Endothelial cell of umbilical vein (primary cell): ENCODE measurements at places on chromosomes 5 and 9. TPM values are rescaled to one million over a fixed set of nuclear protein-coding genes. Genes with fewer than 3 reads are reported as not detected.

The GMCL2 gene
- polyA plus RNA-seq: not detected in 2 replicates

The WDR31 gene
- polyA plus RNA-seq: 0.22 and 0.25 TPM in 2 replicates

The MORN5 gene
- polyA plus RNA-seq: not detected in 2 replicates

DNA sequence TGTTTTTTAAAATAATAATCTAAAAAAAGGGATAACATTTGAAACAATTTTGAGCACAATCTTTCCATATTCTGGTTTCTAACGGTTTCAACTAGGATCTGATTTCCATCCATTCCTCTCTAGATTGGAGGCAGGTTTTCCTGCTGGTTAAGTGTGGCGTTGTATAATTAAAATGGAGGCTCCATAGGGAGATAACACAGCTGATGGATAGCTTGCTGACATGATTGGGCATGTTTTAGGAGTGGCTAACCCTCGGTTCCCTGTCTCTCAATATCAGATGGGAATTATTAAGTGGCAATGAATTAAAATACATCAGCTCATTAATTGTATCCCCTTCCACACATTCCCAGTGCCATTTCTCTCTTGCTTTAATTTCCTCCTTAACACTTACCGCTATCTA lies 209.0 kb downstream of the ALDH1A1 start:
- peaks cover 3% of the 10 kb centered on the region for H3K27me3 ChIP-seq
- no peaks in the 10 kb centered on the region for H3K36me3 ChIP-seq
- no peak for DNase-seq
- no peak overlapping the region for H3K4me3 ChIP-seq
- H3K27ac ChIP-seq: no peak overlapping the region

GRCh38 chr5:124591583-124591982 lies 154.9 kb downstream of the ZNF608 start:
- no peak for DNase-seq
- H3K36me3 ChIP-seq: no peaks in the 10 kb centered on the region
- no peaks in the 10 kb centered on the region for H3K27me3 ChIP-seq
- H3K4me1 ChIP-seq: peaks cover 16% of the 10 kb centered on the region
- no peak overlapping the region for H3K27ac ChIP-seq
- H3K4me3 ChIP-seq: no peak overlapping the region

DNA sequence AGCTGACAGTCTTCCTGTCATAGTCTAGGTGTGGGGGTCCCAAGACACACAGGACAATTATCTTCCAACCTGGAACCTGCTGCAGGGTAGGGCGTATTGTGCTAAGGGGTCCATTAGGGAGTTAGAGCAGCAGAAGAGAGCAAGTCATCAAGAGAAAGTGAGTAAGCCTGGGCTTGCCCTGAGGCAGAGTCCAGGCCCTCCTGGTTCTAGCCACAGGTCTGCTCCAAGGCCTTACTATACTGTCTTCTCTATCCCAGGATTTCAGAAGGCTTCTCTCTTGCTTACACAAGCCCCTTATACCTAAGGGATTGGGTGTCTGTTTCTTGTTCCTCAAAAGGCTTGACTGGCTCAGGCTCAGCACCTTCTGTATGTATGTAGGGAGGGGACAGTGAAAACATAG lies 7.7 kb downstream of the P4HA2 start:
- no peak overlapping the region for H3K4me3 ChIP-seq
- peaks cover 4% of the 10 kb centered on the region for H3K36me3 ChIP-seq
- H3K4me1 ChIP-seq: peaks cover 3% of the 10 kb centered on the region

DNA sequence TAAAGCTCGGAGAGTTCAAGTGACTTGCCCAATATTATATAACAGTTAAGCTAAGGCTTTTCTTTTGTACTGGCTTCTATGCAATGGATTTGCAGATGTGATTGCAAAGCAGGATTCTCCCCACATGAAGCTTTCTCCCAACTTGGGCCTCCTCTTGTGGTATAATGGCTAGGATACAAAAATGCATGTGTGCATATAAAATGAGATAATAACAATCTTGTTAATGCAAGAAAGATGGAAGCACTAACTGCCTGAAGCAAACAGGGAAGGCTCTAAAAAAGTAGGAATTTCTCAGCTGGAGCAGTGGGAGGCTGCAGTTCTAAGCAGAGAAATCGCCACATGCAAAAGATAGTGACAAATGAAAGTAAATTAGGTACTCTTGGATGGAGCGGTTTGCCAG lies 444.2 kb upstream of the RIOK2 start:
- no peak overlapping the region for H3K4me3 ChIP-seq
- H3K27ac ChIP-seq: no peak overlapping the region
- DNase-seq: no peak
- no peaks in the 10 kb centered on the region for H3K4me1 ChIP-seq
- H3K27me3 ChIP-seq: no peaks in the 10 kb centered on the region
